DMS 273 treated with DMSO at 0.1 percent for 48 hours (cell line): ENCODE measurements at places on chromosomes 16 and 17.

DNA sequence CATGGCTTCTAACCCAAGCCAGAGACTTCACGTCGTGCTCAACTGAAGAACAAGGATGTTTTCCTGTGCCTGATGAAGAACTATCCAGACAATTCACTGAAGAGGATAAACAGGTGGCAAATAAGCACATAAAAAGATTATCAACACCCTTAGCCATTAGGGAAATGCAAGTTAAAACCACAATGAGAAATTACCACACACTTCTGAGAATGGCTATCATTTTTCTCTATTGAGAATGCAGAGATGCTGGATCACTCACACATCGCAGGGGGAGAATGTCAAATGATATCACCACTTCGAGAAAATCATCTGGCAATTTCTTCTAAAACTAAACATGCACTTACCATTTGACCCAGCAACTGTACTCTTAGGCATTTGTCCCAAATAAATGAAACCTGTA is 162.8 kb downstream of the IRX3 start:
- DNase-seq = no peak

DNA sequence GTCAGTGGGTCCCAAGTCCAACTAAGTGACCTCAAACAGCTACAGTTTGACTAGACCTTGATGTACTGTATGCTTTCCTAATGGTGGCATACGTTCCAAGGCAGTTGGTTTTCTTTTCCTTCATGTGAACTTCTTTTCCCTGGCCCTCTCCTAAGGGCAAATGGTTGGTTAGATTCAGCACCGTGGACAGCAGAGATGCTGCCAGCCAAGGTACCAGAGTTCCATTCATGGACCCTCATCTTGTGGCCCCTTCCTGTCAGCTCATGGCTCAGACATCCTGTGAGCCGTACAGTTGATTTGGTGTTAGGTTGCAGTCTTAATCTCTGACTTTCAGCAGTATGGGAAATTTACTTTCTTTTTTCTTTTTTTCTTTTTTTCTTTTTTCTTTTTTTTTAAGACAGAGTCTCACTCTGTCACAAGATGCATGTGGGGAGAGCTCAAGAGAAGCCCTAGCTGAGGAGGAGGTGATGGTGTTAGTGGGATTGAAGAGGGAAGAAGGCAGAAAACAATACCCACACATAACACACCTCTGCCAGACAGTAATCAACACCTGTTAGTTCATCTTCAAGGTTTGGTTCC is 122.4 kb downstream of the USP31 start:
- DNase-seq = no peak

GRCh38 chr17:10156599-10156947 is 41.8 kb downstream of the GAS7 start:
- DNase-seq = no peak

DNA sequence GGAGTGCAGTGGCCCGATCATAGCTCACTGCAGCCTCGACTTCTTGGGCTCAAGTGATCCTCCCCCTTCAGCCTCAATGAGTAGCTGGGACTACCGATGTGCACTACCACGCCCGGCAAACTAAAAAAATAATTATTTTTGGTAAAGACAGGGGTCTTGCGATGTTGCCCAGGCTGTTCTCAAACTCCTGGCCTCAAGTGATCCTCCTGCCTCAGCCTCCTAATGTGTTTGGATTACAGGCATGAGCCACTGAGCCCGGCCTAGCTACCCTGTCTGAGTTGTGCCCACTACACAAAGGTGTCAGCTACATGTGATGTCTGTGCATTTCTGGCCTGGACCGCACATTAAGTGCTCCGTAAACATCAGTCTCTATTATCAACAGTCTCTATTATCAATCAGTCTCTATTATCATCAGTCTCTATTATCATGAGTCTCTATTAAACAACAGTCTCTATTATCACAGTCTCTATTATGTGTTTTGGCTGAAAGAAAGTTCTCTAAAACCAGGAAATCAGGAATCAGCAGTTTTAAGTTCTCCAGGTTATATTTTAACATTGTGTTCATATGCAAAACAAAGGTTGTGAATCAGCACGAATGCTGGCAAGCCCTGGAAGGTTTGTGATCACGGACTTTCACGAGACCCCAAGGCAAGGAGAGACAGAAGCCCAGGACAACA is 721 bp upstream of the WWOX start:
- no peak for DNase-seq

GRCh38 chr16:48384520-48385252 is 527 bp downstream of the SIAH1 start:
- DNase-seq = peak; percentile 40

DNA sequence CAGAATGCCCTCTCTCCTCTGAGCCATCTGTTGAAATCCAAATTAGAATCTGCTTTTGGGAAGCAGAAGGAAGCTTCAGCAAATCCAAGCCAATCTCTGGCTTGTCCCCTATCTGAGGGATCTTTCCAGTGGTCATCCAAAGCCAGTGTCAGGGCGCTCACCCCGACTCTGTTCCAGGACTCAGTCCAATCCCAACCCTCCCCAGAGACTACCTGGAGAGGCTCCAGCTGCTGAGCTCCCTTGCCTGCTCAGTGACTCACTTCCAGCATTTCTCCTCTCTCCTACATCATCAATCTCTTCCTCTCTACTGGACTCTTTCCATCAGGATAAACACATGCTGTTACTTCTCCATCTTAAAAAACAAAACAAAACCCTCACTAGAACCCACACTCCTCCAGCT is 2.4 kb downstream of the MATCAP1 start:
- peak; percentile 65 for DNase-seq

- no peak for DNase-seq
Measured at GRCh38 chr16:78642621-78643285, 543.3 kb downstream of the WWOX start.

DNA sequence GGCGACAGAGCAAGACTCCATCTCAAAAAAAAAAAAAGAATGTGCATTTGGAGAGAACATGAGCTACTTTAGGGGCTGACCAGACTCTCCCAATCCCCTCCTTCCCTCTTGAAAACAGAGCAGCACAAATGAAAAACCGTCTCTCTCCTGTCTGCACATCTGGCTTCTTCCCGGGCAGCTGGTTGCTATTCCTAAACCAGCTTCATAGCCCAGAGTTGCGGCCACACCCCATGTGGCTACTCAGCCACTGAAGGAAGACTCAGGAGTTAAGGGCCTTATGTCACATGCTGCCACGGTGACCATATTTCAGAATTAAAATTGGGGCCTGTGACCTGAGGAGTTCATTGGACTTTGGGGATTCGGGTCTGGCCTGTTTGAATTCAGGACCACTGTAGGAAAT is 48.3 kb downstream of the KATNIP start:
- DNase-seq = no peak

GRCh38 chr16:75264457-75264998 is 13.1 kb upstream of the BCAR1 start:
- peak; percentile 52 for DNase-seq

GRCh38 chr16:58582971-58583765 is 46.5 kb downstream of the CNOT1 start:
- no peak for DNase-seq

DNA sequence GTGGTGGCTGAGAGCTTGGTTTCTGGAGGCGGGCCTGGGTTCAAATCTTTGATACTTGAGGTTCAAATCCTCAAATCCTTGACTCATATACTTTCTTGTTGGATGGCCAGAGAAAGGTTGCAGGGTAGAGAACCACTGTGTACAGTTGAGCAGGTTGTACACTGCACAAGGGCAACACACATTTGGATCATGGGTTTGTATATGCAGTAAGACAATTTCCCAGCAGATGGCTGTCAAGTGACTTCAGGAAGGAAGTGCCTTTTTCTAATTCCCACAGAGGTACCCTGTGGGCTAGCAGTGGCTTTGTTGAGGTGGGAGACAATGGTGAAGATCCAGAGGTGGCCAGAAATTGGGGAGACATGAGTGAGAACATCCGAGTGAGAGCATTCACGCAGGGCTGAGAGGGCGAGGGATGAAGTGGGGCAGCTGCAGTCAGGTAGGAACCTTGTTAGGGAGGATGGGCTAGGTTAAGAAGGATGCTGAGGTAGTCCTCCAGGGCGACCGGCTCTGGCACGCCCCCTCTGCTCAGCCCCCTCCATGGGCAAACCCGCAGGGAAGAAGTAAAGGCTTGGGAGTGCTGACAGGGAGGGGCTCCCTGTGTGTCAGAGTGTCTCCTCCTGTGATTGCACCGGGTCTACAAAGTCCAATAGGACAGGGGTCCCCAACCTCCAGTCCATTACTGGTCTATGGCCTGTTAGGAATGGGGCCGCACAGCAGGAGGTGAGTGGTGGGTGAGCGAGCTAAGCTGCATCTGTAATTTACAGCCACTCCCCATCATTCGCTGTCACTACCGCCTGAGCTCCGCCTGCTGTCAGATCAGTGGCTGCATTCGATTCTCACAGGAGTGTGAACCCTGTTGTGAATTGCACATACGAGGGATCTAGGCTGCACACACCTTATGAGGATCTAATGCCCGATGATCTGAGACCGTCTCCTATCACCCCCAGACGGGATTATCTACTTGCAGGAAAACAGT is 2.7 kb downstream of the C16orf89 start:
- DNase-seq = no peak

DNA sequence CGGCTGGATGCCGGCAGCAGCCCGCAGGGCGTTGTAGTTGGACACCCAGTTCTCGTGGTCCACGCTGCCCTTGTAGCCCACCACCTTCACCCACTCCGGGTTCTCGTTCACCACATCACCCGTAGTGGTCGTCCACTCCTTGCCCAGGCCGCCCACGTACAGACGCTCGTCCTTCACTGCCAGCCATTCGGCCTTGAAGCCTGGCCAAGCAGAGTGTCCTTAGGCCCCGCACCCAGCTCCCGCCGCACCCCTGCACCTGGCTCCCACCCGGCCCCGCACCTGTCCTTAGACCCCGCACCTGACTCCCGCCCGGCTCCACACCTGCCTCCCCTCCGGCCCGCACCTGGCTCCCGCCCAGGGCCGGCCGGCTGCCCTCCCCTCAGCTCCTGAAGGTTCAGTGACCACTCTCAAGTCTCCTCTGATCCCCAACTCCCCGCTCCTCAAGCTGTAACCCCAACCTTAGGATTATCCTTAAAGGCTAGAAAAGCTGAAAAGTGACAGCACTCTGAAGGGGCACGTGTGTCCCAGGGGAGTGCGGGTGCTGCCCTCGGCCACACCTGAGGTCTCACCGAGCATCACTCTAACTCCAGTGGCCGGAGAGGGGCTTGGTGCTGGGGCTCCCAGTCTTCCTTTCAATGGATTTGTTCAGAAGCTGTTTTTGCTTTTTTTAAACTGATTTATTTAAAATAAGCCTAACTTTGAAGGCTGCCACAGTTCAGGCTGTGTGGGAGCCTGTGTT is 14.4 kb downstream of the CANT1 start:
- DNase-seq = no peak

- no peak for DNase-seq
Measured at GRCh38 chr16:60748366-60748765, 1287.9 kb downstream of the CDH8 start.

GRCh38 chr17:32759476-32759875 is 117.4 kb downstream of the MYO1D start:
- no peak for DNase-seq

- DNase-seq = no peak
Measured at GRCh38 chr16:51409001-51409675, 258.1 kb upstream of the SALL1 start.
